ENCODE measurements at places on chromosomes 5 and 9.

DNA sequence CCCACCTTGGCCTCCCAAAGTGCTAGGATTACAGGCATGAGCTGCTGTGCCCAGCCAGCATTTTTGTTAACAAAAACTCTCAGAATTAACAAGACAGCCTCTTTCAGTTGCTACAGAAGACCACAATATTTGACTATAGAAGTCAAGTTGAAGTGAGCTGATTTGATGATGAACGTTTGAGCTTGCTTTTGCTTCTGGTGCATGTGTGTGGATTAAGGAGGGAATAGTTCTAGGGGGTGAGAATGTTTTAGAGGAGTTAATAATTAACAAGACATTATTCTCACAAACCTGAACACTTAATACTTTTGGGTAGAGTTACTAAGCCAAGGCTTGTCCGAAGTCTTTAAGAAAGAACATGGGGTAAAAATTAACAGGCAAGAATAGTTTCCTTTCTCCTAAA lies 191.6 kb downstream of the TENT4A start:
- no peak for DNase-seq

DNA sequence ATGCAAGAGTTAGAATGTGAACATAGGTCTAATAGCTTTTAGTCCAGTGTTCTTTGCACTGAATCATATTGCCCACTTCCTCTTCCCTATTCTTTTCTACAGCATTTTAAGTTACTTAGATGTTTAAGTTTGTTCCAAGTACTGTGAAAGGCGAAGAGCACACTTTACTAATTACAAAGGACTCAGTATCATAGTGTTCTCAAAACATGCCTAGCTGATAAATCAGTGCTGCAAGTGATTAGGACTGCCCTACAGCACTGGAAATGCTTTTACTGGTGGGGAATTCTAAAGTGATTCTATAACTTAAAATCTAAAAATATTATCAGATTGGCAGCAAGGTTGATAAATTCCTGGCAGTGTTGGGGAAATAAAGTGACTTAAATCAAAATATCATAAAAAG lies 177.9 kb upstream of the KCNN2 start:
- no peak for DNase-seq

DNA sequence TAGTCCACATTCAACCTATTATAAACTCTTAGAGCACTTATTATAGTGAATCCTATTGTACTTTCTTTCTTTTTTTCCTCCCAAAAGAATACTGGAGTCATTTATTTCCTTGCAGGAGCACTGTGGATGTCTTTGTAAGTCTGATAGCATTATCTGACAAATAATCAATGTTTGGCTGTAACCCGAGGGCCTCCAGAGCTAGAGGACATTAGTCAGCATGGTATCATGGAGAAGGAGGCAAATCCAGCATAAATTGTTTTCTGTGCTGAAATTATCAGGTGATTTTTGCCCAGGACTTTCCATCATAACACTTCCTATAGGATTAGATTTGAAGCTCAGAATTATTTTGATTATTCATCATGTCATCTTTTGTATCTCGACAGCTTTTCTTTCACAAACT lies 551.0 kb downstream of the ZNF608 start:
- no peak for DNase-seq

DNA sequence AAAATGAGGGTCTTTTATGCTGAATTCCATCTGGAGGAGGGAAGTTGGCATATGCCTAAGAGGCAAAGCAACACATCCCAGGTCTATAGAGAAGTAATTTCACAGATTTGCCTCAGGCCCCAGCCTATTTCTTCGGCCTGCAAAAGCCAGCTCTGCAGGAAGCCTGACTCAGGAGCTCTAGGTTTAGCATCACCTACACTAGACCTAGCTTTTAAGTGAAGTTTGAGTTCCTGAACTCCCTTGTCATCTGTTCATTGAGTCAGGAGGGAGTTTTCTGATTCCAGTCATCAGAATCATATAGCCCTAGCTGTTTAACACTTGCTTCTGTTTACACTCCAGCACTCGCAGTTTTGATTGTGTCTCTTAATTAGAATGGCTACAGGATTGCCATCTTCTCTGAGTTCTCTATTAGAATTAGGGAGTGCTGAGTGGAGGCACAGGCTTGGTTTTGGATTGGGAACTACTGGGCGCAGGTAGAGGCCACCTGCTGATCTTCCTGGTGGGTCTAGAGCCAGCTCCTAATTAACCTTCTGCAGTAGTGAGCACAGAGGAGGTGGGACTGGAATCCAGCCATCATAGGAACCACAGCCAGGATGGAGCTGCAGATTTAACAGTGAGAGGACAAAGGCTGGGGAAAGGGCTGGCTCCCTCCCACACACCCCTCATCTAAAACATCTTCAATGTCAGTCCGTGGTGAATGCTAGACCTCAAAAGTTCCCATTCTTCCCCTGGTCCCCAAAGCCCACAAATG lies 179.5 kb downstream of the TRIO start:
- no peak for DNase-seq

Measured in H1 (cell line).